ENCODE measurements at places on chromosomes 12 and 14.

- DNase-seq: no peak
Observed at GRCh38 chr12:46442738-46443137, 70.2 kb upstream of the SLC38A2 start.

DNA sequence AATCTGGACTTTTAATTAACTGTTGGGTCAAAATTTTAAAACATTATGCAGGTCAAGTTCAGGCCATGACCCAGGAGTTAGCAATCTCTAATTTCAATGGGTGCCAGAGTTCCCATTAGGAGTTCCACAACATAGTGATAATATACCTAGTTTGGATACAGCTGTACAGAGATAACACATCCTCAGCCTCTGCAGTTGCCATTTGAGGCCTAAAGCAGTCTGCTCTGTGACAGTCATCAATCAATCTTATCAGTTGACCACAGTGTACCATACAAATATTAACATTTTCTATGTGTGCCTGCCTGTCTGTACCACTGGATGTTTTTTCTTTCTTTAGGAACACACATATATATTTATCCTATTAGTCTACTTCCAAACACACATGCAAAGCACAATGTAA, 54.0 kb upstream of the BBS10 start:
- no peak for DNase-seq

- peak; percentile 13 for DNase-seq
Observed at GRCh38 chr12:41521872-41522379, 333.8 kb downstream of the PDZRN4 start.

DNA sequence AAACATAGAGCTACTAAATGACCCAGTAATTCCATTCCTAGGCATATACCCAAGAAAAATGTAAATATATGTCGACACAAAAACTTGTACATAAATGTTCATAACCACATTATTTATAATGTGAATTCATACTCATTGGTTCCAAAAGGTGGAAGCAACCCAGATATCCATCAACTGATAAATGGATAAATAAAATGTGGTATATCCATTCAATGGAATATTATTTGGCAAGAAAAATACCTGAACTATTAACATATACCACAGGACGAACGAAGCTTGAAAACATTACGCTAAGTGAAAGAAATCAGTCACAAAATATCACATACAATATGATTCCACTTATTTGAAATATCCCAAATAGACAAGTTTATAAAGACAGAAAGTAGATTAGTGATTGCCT, 99.0 kb upstream of the SOX5 start:
- no peak for DNase-seq

- DNase-seq: peak; percentile 17
Observed at GRCh38 chr14:94342334-94342934, 19.3 kb upstream of the SERPINA6 start.

All from CD4-positive, alpha-beta T cell treated with Interleukin-2 at 100 ng/mL for 4 hours (primary cell).